ENCODE measurements at places on chromosomes 7 and 10.

DNA sequence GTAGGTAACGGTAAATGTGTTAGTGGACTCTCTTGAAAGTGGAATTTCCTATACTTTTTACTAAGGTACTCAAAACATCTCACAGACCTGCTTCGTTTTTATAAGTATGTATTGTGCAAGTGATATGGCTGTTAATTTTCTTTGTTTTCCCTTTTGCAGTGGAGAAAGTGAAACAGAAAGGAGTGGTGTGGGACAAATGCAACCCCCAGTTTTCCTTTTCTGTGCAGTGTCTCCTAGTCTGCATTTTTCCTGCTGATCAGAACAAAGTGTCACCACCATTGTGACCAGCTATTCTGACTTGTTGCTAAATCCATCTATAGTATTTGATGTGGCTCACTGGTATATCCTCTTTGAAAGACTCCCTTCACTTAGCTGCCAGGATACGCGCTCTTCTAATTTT, 410.0 kb downstream of the EXOC4 start:
- DNase-seq = no peak

- DNase-seq = no peak
Measured at GRCh38 chr7:112763996-112764395, 26.2 kb downstream of the TMEM168 start.

GRCh38 chr7:118104812-118105441, 79.0 kb upstream of the LSM8 start:
- peak; percentile 67 for DNase-seq

DNA sequence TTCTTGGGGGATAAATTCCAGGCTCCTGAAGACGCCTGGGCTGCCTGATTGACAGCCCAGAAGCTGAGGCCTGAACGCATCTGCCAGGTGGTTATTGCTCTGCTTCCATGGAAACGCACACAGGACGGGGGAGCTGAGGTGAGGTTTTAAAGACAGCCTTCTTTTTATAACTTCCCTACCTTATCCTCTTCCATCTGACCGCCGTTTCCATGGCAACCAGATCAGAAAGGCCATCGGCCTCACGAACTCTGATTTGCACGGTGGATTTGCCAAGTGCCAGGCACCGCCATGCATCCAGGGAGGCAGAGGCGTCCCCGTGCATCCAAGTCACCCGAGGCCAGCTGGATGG, 260.9 kb downstream of the ADARB2 start:
- DNase-seq = peak; percentile 14

DNA sequence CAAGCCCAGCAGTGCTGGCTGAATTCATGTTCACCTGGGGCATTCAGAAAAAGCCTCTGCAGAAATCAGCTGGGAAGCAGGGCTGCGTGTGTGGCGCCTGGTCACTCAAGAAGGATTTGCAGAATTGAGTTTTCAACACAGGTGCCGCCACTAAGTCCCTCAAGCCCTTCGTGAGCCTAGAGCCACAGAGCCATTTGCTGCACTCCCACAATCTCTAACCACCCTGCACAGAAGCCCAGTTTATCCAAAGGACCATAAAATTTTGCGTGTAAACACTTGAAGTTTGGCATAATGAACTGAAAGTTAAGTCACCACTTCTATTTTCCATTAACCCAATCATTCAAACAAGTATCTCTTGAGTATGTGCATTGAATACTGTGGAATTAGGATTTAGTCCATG, 136.2 kb downstream of the DIP2C start:
- peak; percentile 31 for DNase-seq

DNA sequence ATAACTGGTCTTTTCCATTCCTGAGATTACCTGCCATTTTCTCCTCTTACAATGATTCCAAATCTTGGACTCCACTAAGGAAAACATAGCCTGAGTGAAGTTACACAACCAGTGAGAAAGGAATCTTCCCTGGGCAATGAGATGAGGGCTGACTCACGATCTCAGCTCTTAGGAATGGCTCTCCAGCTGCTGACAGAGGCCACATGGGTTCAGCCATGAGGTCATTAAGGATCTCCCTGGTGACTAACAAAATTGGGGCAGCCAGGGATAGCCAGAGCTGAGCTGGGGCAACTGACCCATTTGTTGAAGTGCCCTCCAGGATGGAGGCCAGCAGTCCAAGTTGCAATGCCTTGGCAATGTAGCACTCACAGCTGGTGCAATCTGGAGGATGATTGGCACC, 78.7 kb upstream of the MKLN1 start:
- DNase-seq = no peak

DNA sequence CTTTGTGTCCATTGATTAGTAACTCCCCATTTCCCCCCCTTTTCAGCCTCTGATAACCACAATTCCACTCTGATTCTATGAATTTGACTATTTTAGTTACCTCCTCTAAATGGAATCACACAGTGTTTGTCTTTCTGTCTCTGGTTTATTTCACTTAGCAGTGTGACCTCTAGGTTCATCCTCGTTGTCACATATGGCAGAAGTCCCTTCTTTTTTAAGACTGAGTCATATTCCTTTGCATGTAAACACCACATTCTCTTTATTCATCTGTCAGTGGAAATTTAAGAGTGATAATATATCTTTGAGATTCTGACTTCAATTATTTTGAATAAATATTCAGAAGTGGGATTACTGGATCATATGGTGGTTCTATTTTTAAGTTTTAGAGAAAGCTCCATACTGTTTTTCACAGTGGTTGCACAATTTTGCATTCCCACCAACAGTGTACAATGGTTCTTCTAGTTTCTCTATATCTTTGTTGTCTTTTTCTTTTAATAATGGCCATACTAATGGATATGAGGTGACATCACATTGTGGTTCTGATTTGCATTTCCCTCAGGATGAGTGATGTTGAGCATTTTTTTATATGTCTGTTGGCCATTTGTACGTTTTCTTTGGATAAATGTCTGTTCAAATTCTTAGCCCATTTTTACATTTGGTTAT, 126.1 kb upstream of the GRB10 start:
- DNase-seq = no peak

DNA sequence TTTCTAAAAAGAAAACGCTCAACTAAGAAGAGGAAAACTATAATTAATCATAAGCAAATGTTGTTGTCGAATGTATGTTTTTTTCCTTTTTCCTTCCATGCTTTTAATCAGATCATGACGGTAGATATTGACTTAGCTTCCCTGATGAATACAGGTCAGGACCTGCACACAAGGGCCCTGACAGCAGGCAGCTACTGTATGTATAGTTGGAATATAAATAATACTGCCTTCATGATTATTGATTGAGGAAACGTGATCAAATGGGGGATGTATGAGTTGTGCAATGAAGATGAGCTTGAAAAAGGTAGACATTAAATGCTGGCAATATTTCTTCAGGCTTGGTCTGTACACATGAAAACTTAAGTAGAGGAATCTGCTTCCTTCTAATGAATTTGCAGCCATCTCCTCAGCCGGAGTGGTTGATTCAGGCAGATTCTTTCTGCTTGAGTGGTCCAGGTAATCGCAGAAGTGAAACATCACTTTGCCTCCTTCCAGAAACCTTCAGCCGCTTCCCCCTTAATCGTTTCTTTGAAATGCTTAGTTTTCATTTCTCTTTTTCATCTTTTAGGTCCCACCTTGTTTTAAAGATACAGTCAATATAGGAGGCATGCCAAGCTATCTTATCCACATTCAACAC, 656.5 kb downstream of the SDK1 start:
- DNase-seq = no peak

- peak; percentile 5 for DNase-seq
Measured at GRCh38 chr10:33666686-33667480, 332.4 kb upstream of the NRP1 start.

- DNase-seq = no peak
Measured at GRCh38 chr7:70114806-70115205, 516.5 kb downstream of the AUTS2 start.

GRCh38 chr7:128174386-128174785, 66.7 kb upstream of the LEP start:
- no peak for DNase-seq

DNA sequence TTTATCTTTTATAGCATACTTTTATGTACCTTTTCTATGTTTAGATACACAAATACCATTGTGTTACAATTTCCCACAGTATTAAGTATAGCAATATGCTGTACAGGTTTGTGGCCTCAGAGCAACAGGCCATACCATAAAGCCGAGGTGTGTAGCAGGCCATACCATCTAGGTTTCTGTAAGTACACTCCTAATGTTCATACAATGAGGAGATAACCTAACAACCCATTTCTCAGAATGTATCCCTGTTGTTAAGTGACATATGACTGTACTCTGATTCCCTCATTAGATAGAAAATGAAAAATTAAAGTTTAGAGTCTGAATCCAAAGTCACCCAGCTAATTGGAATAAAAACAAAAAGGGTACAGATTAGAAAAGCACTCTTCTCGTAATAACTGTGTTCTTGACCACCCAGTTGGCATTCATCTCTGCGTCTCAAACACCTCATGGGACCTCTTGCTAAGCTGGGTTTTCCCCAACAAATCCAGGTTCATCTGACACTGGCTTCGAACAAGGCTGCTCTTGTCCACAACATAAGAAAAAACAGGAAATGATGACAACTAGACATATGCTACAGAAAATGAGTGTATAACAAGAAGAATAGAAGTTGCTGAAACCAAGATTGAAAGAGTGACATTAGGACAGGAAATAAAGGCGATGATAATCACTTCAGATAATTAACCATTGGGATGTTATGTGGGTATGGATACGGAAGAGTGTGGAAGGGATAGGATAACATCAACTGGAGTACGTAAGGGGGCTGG, 1.4 kb downstream of the NDUFB8 start:
- no peak for DNase-seq

GRCh38 chr7:112071856-112072255, 134.3 kb downstream of the DOCK4 start:
- DNase-seq = no peak

- no peak for DNase-seq
Measured at GRCh38 chr7:138066954-138067394, 9.3 kb upstream of the AKR1D1 start.

DNA sequence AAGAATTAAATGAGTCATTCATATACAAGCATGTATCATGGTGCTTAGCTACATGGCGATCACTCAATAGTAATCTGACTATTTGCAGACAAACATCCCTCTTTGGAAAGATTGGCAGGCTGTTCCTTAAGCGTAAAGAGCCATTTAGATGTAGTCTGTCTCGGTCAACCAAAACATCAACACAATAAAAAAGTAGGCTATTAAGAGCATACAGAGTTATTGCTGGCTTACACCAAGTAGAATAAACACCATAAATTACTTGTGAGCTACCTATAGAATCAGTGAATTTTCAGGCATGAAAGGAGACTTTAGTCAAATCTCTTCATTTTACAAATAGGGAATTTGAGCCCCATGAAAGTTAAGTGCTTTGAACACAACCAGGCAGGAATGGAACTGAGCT, 171.7 kb upstream of the FAM171A1 start:
- no peak for DNase-seq

- DNase-seq = no peak
Measured at GRCh38 chr10:44060719-44061118, 324.2 kb downstream of the CXCL12 start.

GRCh38 chr7:138075350-138075749, 909 bp upstream of the AKR1D1 start:
- no peak for DNase-seq

GRCh38 chr10:3072641-3073360, 5.5 kb downstream of the PFKP start:
- DNase-seq = no peak

DNA sequence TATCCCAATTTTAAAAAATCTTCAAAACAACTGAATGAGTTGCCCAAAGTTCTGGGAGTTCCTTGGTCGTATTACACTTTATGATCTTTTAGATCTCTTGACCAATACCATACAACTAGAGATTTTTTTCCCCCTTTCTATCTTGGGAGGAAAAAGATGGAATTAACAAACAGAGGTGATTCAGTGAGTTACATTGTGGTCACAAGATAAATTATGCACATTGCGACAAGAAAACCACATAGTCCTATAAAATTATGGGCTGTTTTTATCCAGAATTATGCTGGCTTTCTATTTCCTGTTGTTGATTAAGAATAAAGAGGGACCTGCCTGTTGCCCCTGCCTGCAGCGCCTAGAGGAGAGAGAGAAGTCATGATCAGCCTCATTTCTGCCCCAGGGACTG, 8.2 kb upstream of the SGPL1 start:
- no peak for DNase-seq

DNA sequence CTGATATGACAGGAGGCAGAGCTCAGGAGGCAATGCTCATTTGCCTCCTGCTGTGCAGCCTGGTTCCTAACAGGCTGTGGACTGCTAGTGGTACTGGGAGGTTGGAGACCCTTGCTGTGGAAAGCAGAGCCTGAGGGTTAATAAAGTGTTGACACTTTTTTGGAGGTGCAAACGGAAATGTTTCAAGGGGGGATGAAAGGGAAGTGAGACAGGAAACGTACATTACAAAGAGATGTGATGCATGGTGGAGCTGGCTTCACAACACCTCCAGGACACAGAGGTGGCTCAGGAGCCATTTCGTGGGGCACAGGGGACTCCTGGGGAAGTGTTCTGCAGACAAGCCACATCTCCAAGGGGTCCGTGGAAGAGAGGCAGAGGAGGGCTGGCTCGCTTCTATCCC, 137.6 kb upstream of the SVIL start:
- DNase-seq = no peak

- DNase-seq = no peak
Measured at GRCh38 chr10:4770801-4771553, 55.0 kb upstream of the AKR1E2 start.

- no peak for DNase-seq
Measured at GRCh38 chr7:108395426-108395825, 60.8 kb downstream of the NRCAM start.

GRCh38 chr7:47484923-47485639, 96.8 kb downstream of the TNS3 start:
- no peak for DNase-seq
